ENCODE measurements at places on chromosomes 6 and 20.

DNA sequence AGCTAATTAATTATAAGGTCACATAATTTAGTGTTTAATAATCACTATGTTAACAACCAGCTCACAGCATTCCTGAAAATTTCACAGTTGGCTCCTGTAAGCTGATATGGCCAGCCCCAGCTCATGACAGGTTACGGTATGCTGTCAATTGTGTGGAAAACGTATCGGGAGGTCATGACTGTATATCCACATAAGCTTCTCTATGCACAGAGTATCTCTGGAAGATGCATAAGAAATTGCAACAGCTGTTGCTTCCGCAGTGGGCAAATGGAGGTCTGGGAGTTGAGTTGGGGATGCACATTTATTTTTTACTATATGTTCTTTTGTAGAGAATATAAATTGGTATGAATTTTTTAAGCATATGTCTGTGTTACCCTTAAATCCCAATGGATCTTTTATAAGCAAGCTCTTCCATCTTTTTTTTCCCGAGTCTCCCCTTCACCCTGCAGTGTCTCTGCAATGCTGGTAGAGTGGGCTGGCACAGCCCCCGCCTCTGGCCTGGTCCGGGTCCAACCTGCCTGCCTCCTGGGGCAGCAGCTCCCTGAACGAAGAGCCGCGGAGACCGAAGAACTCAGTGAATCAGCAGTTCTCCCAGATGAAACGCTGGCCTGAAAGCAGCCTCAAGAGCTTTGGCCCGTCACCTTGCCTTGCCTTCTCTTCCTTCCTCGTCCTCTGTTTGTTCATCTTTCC is 139.9 kb upstream of the CDYL start:
- DNase-seq = no peak

DNA sequence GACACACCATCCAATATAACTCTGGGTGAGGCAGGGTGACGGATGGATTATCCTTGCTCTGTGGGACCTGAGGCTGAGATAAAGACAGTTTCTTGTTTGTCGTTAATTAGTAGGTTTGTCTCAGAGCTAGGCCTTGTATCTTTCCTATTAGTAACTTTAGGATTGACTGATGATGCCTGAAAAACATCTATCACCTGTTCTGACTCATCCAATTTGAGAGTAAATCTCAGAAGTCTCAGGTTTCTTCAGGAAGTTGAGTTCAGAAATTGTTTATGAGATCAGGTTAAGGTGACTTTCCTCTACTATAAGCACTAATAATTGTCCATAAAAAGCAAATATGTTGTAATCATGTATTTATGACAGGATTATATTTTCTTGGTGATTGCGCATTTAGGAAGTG is 129.5 kb upstream of the SUPT3H start:
- DNase-seq = peak; percentile 17

DNA sequence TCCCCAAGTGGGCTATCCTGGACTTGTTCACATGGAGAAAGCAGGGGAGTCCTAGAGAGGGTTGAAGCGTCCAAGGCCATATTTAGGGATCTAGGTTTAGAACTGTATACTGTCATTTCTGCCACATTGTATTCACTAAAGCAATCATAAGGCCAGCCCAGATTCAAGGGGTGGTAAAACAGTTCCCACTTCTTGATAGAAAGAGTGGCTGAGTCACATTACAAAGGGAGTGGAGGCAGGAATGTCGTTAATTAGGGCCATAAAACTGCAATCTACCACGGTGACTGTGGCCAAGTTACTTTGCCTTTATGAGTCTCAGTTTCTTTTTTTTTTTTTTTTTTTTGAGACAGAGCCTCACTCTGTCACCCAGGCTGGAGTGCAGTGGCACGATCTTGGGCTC is 7.4 kb upstream of the UBR2 start:
- no peak for DNase-seq

GRCh38 chr6:157726892-157727628 is 96.0 kb upstream of the SNX9 start:
- DNase-seq = no peak

GRCh38 chr20:23193801-23194384 is 107.8 kb upstream of the CD93 start:
- DNase-seq = no peak

GRCh38 chr6:42140756-42141602 is 1.4 kb downstream of the C6orf132 start:
- DNase-seq = no peak

- DNase-seq = no peak
These were observed 34.3 kb downstream of the KCNB1 start for GRCh38 chr20:49447946-49448809.

DNA sequence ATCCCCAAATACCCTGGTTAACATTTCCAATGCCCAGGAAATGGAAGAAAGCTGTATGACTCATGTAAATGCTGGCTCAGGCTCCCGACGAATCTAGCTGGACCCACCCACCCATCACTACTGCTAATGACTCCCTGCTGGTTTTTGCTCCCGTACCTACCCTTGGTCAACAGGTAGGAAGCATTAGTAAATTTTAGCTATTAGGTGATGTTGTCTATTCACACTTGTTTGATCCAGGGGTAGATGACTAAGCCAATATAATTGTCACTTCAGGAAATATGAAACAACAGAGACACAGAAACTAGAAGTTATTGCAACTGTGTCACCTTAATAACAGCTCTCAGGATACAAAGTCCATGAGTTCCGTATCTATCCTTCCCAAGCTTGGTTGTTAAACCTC is 94.4 kb upstream of the BEND6 start:
- DNase-seq = peak; percentile 66

GRCh38 chr6:36309900-36310299 is 26.8 kb downstream of the BNIP5 start:
- no peak for DNase-seq

DNA sequence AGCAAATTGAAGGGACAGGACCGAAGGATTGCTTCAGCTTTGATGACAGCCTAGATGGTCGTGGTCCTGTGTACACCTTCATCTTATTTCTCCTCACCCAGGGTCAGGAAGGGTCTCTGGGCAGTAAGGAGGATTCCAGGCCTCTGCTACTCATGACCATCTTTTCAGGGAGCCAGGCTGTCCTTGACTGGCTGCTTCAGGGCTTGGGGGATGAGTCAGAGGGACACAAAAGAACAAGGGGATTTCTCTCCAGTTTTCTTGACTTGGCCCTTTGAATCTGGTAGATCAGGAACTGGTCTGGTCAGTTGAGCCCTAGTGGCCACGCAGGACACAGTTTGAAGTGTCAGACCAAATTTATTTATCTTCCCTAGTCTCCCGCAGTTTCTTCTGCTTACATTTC is 402.1 kb upstream of the CHD6 start:
- DNase-seq = no peak

- DNase-seq = no peak
These were observed 126.7 kb downstream of the RTN4IP1 start for GRCh38 chr6:106502559-106502958.

- no peak for DNase-seq
These were observed 142.0 kb upstream of the GMDS start for GRCh38 chr6:2387445-2387844.

DNA sequence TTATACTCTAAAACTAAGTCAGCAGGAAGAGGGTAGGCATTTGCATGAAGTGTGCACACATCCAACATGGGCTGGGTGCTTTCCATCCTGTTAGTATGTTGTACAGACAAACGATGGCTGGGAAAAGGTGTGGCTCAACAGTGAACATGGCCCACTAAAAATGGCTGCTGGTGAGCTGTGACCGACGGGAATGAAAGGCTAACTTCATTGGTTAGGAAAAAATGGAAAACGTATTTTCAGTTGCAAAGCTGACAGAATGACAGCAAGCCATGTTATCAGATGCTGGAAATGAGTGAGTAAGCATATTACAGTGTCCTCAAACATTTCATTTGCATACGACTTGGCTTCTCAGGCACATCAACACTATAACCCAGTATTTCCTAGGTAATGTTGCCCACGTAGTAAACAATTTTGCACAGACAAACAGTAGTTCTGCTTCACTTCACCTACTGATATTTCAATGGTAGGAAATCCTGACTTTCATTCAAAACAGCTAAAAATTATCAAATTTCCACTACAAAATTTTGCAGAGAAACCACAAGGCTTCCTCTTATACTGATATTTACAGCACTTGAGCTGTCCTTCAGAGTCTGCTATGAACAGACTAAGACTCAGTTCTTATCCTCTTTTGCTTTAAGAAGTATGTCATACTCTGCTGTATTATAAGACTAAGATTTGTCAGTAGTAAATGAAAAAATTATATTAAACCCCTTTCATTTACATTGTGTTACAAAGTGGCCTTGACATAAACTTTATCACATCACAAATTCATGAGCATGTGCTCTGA is 98.9 kb downstream of the IRF4 start:
- DNase-seq = no peak

GRCh38 chr6:30988209-30988825 is 4.8 kb downstream of the MUC21 start:
- no peak for DNase-seq

GRCh38 chr6:41488433-41489119 is 57.6 kb upstream of the FOXP4 start:
- DNase-seq = peak; percentile 81

- no peak for DNase-seq
These were observed 27.9 kb downstream of the GFRA4 start for GRCh38 chr20:3635346-3635745.

- no peak for DNase-seq
These were observed 44.7 kb downstream of the FRK start for GRCh38 chr6:116015983-116016382.

DNA sequence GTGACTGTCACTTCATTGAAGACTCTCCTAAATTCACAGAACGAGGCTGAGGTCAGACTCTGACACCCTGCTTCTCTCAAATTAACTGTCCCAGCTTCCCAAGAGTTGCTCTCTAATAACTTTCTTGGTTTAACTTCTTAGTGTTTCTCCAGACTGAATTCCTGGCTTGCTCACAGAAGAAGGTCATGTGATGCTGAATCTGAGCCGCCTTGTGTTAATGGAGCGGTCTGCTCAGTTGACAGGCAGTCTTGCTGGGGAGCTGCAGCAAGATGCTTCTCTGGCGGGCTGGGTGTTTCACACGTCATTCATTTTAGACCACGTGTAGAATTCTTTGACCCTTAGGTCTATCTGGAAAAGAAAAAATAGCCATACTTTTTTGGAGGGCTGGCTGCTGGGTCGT is 107.3 kb downstream of the FOXO3 start:
- no peak for DNase-seq

GRCh38 chr20:24604966-24605665 is 135.7 kb downstream of the SYNDIG1 start:
- no peak for DNase-seq

GRCh38 chr20:47361057-47361915 is 4.8 kb upstream of the ZMYND8 start:
- DNase-seq = no peak

- DNase-seq = no peak
These were observed 2.3 kb upstream of the HELZ2 start for GRCh38 chr20:63576311-63576710.

DNA sequence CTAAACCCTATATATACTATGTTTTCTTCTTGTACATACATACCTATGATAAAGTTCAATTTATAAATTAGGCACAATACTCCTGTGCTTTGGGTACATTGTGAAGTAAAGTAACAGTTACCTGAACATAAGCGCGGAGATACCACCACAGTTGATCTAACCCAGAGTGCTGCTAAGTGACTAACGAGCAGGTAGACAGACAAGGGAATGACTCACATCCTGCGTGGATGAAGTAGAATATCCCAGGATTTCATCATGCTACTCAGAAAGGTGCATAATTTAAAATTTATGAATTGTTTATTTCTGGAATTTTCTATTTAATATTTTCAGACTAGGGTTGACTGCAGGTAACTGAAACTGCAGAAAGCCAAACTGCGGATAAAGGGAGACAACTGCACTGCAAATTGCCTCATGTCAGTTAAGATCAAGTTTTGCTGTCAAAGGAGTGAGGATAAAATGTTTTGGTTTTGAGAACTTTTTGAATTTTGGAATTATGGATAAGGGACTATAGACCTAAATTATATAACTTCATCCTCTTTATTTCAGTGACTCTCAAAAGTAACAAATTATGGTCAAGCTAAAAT is 14.4 kb downstream of the MKKS start:
- peak; percentile 49 for DNase-seq

- DNase-seq = no peak
These were observed 254.4 kb upstream of the KCNQ5 start for GRCh38 chr6:72367439-72367838.

DNA sequence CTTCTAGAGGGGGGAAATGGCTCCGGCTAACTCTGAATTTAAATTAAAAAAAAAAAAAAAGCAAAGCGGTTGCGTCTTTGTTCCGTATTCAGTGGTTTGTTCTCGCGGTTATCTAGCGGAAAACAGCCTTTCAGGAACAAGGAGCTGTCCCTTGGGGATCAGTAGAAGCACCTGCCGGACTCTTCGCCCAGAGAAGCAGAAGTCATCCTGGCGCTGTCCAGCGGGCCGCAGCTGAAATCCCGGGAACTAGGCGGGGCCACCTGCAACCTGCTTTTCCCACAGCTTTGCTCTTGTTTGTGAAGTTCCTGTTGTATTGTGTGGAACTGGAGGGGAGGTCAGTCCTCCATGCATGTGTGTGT is 43.9 kb upstream of the GJE1 start:
- DNase-seq = peak; percentile 25

DNA sequence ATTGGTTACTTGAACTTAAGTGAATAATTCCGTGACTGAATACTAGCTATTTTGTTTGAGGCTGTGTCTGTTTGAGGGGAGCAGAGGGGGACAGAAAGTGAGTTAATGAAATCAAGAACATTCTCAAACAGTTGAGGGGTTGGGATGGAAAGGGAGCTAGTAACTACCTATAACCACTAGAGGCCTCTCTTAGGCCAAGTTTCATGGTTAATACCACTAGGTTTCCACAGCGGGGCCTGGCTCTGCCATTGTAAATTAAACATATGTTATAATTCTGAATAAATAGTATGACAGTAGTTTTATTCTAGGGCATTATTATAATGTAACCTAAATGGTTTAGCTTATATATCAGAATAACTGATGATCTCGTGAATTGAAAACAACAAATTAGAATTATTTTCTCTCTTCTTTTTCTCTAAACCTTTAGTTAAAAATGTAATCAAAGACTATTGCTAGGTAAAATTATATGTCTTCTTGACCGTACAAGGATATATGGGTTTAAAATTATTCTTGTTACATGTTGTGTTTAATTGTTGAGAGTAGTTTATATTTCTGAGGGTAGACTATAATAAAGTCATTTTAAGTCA is 108.1 kb downstream of the BCKDHB start:
- peak; percentile 41 for DNase-seq

DNA sequence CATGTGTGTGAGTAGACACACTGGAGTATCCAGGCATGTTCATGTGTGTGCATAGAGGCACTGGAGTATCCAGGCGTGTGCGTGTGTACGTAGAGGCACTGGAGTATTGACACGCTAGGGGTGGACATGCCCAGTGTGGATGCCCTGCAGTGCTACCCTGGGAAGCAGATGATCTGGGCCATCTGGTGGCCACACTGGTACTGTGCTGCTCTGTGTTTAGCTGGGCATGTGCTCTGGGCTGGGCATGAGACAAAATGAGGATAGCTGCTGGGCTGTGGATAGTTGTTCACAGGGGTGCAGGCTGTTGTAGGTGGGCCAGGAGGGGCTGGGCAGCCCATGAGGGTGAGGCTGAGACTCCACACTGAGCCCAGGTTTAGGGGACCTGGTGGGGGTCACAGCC is 24.0 kb upstream of the NPBWR2 start:
- peak; percentile 53 for DNase-seq

GRCh38 chr6:112268019-112268418 is 13.7 kb upstream of the LAMA4 start:
- no peak for DNase-seq

Measured in HT1080 (cell line).